H9 (cell line): ENCODE measurements at places on chromosomes 12 and 14. TPM values are rescaled to one million over a fixed set of nuclear protein-coding genes. Genes with fewer than 3 reads are reported as not detected.

- H3K27ac ChIP-seq, result no peak overlapping the region
- no peaks in the 10 kb centered on the region for H3K36me3 ChIP-seq
- H3K27me3 ChIP-seq, result no peaks in the 10 kb centered on the region
These were observed 8.4 kb downstream of the CPM start for GRCh38 chr12:68924546-68924945.

- H3K36me3 ChIP-seq, result no peaks in the 10 kb centered on the region; the same call in 2 of the 3 replicates
- no peak for DNase-seq
- no peaks in the 10 kb centered on the region for H3K27me3 ChIP-seq
These were observed 135.7 kb downstream of the PLXNC1 start for GRCh38 chr12:94284046-94284445.

DNA sequence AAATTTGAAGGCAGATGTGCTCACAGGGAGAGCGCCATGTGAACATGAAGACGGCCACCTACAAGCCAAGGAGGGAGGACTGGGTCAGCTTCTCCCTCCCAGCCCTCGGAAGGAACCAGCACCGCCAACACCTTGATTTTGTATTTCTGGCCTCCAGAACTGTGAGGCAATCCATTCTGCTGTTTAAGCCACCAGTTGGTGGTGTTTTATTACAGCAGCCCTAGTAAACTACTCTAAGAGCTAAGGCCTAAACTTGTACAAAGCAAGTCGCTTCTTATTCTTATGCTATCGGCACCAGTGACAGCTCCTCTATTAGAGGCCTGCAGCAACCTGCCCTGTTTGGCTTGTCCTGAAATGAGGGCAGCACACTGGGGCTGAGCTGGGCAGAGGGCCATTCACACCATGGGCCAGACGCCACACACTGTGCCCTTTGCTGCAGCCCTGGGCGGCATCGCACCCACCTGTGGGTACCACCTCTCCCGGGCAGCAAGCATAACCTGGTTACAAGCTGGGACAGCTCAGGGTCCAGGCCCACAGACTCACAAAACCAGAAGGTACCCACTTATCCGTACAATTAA lies 62.7 kb downstream of the NOS1 start:
- H3K27me3 ChIP-seq, result no peaks in the 10 kb centered on the region
- DNase-seq, result no peak
- H3K27ac ChIP-seq, result no peak overlapping the region
- no peak overlapping the region for H3K4me3 ChIP-seq

DNA sequence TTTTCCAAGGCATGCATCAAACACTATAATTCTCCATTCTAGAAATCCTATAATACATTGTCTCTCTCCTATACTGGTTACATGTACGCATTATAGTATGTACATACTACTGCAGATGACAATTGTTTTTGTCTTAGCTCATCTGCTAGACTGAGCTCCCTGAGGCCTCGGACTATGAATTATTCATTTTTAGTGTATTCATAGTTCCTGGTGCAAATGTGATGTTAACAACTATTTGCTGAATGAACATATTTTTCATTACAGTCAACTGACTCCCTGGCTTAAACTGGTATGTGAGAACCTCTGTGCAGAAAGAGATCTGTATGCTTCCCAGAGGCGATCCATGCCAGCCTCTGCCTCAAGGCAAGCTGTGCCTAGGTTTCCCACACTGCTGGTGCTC lies 91.8 kb upstream of the PARP11 start:
- no peak for DNase-seq
- H3K27me3 ChIP-seq, result no peaks in the 10 kb centered on the region
- H3K36me3 ChIP-seq, result no peaks in the 10 kb centered on the region
- no peak overlapping the region for H3K27ac ChIP-seq

- no peaks in the 10 kb centered on the region for H3K27me3 ChIP-seq
- H3K4me3 ChIP-seq, result no peak overlapping the region
- H3K27ac ChIP-seq, result no peak overlapping the region
- H3K4me1 ChIP-seq, result no peaks in the 10 kb centered on the region; the same call in 1 of the 2 replicates
- no peaks in the 10 kb centered on the region for H3K36me3 ChIP-seq
- no peak for DNase-seq
These were observed 31.7 kb downstream of the FOXN4 start for GRCh38 chr12:109277255-109277898.

DNA sequence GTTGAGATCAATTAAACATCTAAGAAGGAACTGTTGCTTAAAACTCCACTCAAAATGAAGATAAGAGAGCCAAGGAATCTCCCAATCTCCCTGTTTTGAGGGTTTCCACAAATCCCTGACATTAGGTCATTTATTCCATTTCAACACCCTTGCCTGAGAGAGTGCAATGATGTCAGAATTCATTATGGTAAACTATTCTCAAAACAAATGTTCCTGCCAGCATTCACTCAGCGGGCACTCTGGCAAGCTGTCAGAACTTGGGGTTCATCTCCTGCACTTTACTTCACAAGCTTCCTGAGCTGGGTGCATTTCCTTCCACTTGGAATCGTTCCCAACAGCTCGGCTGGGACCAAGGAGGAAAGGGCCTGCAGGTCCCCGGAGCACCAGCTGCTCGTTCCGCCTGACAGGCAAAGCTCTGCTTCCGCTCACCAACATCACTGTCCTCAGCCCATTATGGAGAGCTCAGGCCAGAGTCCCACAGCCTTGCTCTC lies 117.8 kb downstream of the TTC7B start:
- no peak for DNase-seq
- no peak overlapping the region for H3K4me3 ChIP-seq
- H3K27me3 ChIP-seq, result no peaks in the 10 kb centered on the region
- H3K36me3 ChIP-seq, result no peaks in the 10 kb centered on the region
- H3K27ac ChIP-seq, result no peak overlapping the region
- H3K4me1 ChIP-seq, result no peaks in the 10 kb centered on the region

- H3K27ac ChIP-seq, result no peak overlapping the region
- DNase-seq, result no peak
- H3K4me1 ChIP-seq, result no peaks in the 10 kb centered on the region
- H3K27me3 ChIP-seq, result no peaks in the 10 kb centered on the region
These were observed 159.9 kb downstream of the BMP4 start for GRCh38 chr14:53796734-53797133.

GRCh38 chr12:4289231-4289878 lies 15.8 kb downstream of the CCND2 start:
- H3K27ac ChIP-seq, result no peak overlapping the region
- no peak for DNase-seq
- H3K27me3 ChIP-seq, result no peaks in the 10 kb centered on the region
- H3K4me1 ChIP-seq, result no peaks in the 10 kb centered on the region

DNA sequence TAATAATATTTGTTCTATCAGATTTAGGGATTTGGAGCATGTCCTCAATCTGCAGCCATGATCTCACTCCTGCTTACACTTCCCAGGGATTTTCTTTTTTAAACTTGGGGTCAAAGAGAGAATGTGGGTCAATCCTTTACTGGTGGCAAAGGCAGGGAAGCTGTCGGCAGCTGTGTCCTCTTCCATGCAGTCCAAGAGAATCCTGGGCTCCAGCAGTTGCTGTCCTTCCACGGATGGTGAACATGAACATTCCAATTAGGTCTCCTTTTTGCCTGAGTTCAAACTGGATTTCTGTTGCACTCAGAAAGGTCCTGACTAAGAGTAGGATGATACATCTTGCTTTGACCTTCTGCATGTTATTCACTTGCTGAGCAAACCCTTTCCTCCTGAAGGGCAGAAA lies 73.9 kb downstream of the ARL6IP4 start:
- no peak overlapping the region for H3K4me3 ChIP-seq
- no peaks in the 10 kb centered on the region for H3K27me3 ChIP-seq
- no peaks in the 10 kb centered on the region for H3K4me1 ChIP-seq
- DNase-seq, result no peak
- H3K36me3 ChIP-seq, result no peaks in the 10 kb centered on the region; the same call in 2 of the 3 replicates
- no peak overlapping the region for H3K27ac ChIP-seq

DNA sequence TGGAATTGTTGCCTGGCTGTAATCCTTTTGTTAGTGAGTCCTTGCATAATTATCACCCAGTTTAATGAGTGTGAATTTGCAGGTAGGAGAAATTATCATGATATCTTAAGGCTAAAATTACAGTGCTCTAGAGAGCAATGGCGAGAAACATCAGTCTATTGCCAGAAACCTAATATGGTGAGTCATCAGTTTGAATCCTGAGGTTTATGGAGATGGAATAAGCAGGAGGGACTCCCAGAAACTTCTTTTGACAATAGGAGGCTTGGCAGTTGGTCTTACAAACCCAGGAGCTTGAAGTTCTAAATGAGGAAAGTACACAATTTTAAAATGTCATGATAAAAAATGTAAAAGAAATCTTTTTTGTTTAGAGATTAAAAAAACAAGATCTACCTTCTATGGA lies 31.5 kb upstream of the CRADD start:
- H3K27ac ChIP-seq, result no peak overlapping the region
- no peak for DNase-seq
- no peaks in the 10 kb centered on the region for H3K36me3 ChIP-seq
- no peaks in the 10 kb centered on the region for H3K27me3 ChIP-seq

GRCh38 chr14:53742233-53742620 lies 214.4 kb downstream of the BMP4 start:
- peak overlapping the region; percentile 73 for H3K27ac ChIP-seq
- no peaks in the 10 kb centered on the region for H3K27me3 ChIP-seq
- no peaks in the 10 kb centered on the region for H3K36me3 ChIP-seq
- H3K4me3 ChIP-seq, result no peak overlapping the region
- H3K4me1 ChIP-seq, result peaks cover 5% of the 10 kb centered on the region

- no peaks in the 10 kb centered on the region for H3K4me1 ChIP-seq
- no peak for DNase-seq
- H3K4me3 ChIP-seq, result peak overlapping the region; percentile 94
- peaks cover 23% of the 10 kb centered on the region for H3K36me3 ChIP-seq
- no peaks in the 10 kb centered on the region for H3K27me3 ChIP-seq
- H3K27ac ChIP-seq, result no peak overlapping the region
These were observed 787 bp downstream of the ACAD10 start for GRCh38 chr12:111686574-111687105.

DNA sequence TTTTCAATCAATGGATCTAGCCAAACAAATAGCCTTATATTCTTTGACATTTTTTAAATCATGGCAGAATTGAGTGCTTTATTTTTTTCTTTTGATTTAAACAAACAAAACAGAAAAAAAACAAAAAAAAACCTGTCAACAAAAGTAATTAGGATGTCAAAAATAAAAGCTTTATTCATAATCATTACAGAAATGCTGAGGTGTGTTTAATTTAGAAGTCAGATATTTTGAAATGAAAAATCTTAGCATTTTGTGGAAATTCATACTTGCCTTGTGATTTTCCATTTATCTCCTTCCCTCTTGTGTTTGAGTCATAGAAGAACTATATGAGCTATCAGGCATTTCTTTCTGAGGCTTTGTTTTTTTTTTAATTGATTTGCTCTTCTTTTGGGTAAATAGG lies 387.0 kb upstream of the STXBP6 start:
- no peak for DNase-seq
- no peak overlapping the region for H3K27ac ChIP-seq
- H3K4me3 ChIP-seq, result no peak overlapping the region
- no peaks in the 10 kb centered on the region for H3K4me1 ChIP-seq
- H3K36me3 ChIP-seq, result peaks cover 8% of the 10 kb centered on the region; the same call in 1 of the 2 replicates

DNA sequence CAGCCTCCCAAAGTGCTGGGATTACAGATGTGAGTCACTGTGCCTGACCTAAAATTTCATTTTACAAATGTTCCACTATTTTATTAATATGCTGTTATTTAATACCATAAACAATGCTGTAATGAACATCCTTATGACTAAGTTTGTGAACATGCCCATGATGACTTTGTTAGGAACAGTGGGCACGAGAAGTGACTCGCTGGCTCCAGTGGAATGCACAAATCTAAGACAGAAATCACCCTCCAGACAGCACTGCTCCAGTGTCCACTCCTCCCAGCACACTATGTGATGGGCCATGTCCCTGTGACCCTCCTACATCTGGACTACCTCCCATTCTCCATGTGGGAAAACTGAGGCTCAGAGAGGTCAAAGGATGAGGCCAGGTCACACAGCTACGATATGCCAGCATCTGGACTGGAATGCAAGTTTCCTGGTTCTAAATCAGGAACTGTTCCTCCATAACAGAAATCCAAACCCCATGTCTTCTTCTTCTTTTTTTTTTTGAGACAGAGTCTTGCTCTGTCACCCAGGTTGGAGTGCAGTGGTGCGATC lies 57.9 kb downstream of the GPR68 start:
- H3K27ac ChIP-seq, result no peak overlapping the region
- no peak for DNase-seq
- H3K27me3 ChIP-seq, result no peaks in the 10 kb centered on the region
- peaks cover 7% of the 10 kb centered on the region; the same call in 2 of the 3 replicates for H3K36me3 ChIP-seq
- H3K4me1 ChIP-seq, result no peaks in the 10 kb centered on the region

- DNase-seq, result no peak
- no peak overlapping the region; the same call in 2 of the 3 replicates for H3K4me3 ChIP-seq
- no peaks in the 10 kb centered on the region for H3K36me3 ChIP-seq
- no peaks in the 10 kb centered on the region for H3K27me3 ChIP-seq
- H3K27ac ChIP-seq, result no peak overlapping the region
- H3K4me1 ChIP-seq, result peaks cover 3% of the 10 kb centered on the region; the same call in 1 of the 2 replicates
These were observed 18.1 kb upstream of the MED13L start for GRCh38 chr12:116295327-116296263.

DNA sequence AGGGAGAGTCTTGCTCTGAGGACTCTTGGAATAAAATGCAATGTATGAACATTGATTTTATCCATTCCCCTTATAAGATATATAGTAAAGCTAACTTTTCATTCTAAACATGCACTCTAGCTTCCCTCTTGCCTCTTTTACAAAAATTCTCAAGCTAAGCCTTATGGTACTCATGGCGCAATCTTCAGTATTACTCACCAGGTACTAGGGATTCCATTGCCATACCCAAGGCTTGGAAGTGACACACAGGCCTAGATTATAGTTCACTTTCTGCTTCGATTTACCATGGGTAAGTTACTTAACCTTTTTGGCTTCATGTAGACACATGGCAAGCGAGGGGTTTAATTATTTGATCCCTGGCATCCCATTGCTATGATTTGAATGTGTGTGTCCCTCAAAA lies 331.5 kb downstream of the LRIG3 start:
- no peak overlapping the region for H3K4me3 ChIP-seq
- H3K4me1 ChIP-seq, result no peaks in the 10 kb centered on the region
- H3K27me3 ChIP-seq, result no peaks in the 10 kb centered on the region
- H3K27ac ChIP-seq, result no peak overlapping the region
- no peak for DNase-seq

MYO1H gene
- 0.11 and 0.26 TPM in 2 replicates for total RNA-seq

TRAF3 gene
- 9.6 TPM in 2 replicates for total RNA-seq

ZNF891 gene
- 1.7 and 2.1 TPM in 2 replicates for total RNA-seq

CKAP4 gene
- 59.6 and 62.4 TPM in 2 replicates for total RNA-seq

BHLHE41 gene
- total RNA-seq, result 0.33 and 0.90 TPM in 2 replicates

LGMN gene
- 55.0 and 55.3 TPM in 2 replicates for total RNA-seq

MSI1 gene
- 91.5 and 93.2 TPM in 2 replicates for total RNA-seq

NCOR2 gene
- total RNA-seq, result 220 and 226 TPM in 2 replicates

RSRC2 gene
- 64.9 and 66.2 TPM in 2 replicates for total RNA-seq
